Activated CD4-positive, alpha-beta memory T cell treated with anti-CD3 and anti-CD28 coated beads for 36 hours (primary cell): ENCODE measurements at places on chromosomes 1 and 21.
A peak's percentile ranks its signal among the peaks of the same experiment; 100 is the strongest.

GRCh38 chr1:174157157-174157806 is 2.0 kb upstream of the RABGAP1L start:
- peak; percentile 69 for DNase-seq

DNA sequence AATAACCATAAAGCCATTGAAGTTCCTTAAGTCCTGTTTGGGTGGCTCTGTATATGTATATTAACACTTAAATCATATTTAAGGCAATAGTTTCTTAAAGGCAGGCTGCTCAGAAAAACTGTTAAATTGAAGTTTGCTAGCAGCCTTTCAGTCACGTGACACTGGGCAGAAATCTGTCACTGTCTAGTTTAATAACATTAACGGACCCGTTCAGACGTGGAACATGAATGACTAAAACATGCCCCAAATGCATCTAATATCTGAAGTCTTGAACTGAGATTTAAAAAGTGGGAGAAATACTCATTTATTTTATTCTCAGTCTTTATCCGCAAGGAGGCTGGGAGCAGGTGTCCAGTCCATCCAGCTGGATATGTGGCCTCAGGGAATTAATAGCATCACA is 3.3 kb upstream of the SPATA1 start:
- DNase-seq: no peak

DNA sequence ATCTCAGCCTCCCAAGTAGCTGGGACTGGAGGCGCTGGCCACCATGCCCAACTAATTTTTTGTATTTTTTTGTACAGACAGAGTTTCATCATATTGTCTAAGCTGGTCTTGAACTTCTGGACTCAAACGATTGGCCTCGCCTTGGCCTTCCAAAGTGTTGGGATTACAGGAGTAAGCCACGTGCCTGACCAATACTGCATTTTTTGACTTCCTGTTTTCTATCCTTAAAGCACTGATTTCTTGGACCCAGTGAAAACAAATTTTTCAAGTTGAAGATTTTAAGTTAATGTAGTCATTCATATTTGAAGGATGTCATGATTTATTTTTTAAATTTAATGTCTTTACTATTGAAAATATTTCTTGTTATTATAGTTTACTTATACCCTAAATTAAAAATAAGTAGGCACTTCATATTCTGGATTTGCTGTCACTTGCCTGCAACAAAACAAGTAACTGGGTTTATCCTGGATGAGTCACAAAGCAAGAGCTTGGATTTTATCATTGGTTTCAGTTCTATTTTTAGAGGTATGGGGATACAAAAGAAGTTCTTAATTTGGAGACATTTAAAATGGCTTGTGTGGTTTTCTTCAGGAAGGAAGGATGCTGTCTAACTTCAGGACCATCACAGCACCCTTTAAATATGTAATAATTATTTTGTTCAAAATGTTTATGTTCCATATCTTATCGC is 2.2 kb upstream of the VPS45 start:
- no peak for DNase-seq

DNA sequence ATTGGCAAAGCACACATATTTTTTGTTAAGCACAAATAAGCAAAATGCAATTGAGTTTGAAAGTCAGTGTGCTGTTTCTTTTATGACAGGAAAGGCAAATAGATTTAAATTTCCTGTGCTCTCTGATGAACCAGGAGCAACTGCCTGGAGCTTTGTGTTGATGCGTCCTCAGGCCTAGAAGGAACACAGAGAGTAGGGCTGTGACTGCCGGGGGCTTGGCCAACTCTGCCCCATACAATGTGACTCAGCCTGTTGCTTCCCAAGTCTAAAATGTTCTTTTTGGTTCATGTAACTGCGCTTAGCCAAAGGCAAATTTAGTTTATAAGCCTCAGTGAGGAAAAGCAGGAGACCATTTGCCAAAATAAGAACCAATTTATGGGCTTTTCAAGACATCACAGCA is 37.5 kb downstream of the TOR1AIP2 start:
- no peak for DNase-seq

GRCh38 chr1:107534632-107535031 is 393.8 kb downstream of the NTNG1 start:
- DNase-seq: no peak

GRCh38 chr1:32138965-32139364 is 31.1 kb downstream of the KPNA6 start:
- no peak for DNase-seq
